Hematopoietic multipotent progenitor cell (in vitro differentiated cells): ENCODE measurements at places on chromosomes 2 and 18.

DNA sequence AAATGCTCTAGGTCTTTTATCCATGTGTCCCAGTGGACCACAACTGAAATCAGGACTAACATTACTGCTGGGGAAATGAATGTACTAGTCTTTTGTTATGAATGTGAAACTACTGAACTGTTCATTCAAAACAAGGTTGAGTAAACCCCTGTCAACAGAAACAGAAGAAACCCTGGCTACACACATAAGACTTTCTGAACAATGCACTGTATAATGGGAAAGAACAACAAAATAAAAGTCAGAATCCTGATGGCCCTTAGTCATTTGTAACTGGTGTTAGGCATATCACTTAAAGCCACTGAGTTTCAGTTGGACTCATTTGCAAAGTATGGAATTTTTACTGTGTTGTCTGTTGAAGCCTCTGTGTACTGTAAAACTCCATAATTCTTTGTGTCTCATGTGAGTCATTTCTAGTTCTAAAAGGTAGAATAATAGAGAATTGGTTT lies 77.0 kb upstream of the UBXN4 start:
- DNase-seq, result no peak

DNA sequence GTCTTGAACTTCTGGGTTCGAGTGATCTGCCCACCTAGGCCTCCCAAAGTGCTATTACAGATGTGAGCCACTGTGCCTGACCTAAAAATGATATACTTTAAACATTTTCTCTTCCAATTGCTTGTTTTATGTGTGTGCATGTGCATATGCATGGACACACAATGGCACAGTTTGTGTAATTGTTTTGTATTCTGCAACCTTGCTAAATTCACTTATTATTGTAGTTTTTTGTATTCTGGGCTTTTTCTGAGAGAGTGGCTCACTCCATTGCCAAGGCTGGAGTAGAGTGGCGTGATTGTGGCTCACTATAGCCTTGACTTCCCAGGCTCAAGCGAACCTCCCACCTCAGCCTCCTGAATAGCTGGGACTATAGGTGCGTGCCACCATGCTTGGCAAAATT lies 8.1 kb downstream of the HAT1 start:
- no peak for DNase-seq

- DNase-seq, result no peak
These were observed 458.7 kb upstream of the CNTNAP5 start for GRCh38 chr2:123566291-123566946.

- DNase-seq, result peak; percentile 53
These were observed 624 bp downstream of the ZNF516 start for GRCh38 chr18:76494231-76495005.

GRCh38 chr2:200625958-200626363 lies 40.1 kb downstream of the AOX1 start:
- DNase-seq, result no peak
